NCI-H69 (cell line): ENCODE measurements at places on chromosomes 12 and 14.

GRCh38 chr12:121295116-121295745 lies 1.3 kb downstream of the CAMKK2 start:
- DNase-seq = peak; percentile 57

DNA sequence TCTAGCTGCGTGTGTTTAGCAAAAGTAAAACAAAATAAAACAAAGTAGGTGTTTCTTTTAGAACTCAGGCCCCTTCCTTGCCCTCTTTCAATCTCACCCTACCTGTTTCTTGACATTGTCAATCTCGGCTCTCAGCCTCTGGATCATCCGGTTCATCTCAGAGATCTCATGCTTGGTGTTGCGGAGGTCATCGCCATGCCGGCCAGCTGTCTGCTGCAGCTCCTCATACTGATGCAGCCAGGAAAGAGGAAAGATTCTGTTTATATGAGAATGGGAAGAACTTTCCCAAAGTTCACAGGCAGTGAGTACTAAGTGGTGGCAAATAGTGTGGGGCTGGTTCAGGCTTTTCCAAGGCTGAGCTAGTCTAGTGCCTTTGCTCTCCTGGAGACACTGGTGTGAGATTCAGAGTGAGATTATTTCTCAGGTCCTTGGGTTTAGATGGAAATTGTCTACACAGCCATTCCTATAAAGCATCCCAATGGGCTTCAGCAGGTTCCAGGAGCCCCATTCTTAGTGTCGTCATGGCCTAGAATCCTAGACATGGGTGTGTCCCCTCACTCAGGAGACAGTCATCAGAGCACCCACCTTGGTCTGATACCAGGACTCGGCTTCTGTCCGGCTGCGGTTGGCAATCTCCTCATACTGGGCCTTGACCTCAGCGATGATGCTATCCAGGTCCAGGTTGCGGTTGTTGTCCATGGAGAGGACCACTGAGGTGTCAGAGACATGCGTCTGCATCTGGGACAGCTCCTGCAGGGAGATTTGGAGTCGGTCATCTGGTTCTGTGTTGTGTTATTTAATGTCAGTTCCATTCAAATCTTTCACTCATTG lies 3.0 kb downstream of the KRT5 start:
- no peak for DNase-seq

GRCh38 chr14:22338917-22339715 lies 249.9 kb downstream of the DAD1 start:
- no peak for DNase-seq

GRCh38 chr14:72808564-72808963 lies 85.3 kb downstream of the DPF3 start:
- no peak for DNase-seq

- DNase-seq = no peak
Measured at GRCh38 chr14:106509176-106509575, 982.8 kb downstream of the TMEM121 start.

DNA sequence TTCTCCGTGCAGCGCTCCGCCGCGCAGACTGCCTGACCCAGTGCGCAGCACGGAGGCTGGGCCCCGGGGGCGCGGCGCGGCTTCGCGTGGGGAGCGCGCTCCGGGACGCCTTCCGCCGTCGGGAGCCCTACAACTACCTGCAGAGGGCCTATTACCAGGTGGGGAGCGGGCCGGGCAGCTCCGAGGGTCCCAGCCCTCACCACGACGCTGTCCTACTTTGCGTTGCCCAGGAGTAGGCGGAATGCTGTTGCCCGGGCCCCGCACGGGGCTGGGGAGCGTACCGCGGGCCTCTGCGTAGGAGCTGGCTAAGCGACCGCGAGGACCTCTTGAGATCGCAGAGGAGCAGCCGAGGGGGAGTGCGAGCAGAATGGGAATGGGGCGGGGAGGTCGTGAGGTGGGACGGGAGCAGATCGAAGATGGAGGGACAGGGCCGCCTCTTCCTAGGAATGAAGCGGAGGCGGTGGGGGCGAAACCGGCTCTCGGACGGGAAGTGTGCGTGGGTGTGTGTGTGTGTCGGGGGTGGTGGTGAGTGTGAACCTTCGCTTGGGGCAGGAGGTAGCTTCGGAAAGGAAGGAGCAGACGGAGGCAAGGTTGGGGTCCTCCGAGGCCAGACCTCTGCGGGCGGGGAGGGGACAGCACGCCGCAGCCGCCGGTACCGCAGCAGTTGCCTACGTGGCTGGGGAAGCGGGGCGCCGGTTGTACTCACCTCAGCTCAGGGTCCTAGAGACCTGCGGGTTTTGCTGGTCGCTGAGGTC lies 751 bp downstream of the P3H3 start:
- peak; percentile 65 for DNase-seq

- DNase-seq = no peak
Measured at GRCh38 chr14:22434030-22434429, 155.0 kb downstream of the DAD1 start.

DNA sequence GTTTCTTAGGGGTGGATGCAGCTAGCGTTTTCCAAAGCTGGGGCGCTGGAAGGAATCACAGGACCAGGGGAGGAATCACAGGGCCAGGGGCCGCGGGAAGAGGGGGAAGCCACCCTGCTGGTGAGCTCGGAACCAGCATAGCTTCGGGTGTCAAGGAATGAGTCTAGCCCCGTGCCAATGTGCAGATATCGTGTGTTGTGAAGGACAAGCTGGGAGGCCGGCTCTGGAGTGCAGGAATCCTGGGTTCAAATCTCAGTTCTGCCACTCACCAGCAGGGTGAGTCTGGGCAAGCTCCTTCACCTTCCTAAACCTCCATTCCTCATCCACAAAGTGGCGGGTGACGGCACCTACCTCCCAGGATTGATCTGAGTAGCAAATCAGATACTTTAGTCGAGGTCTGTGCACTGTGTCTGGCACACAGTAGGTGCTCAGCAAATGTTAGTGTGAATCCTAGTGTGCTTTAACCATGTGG lies 53.6 kb upstream of the RIN3 start:
- DNase-seq = no peak
